T-helper 17 cell (primary cell): ENCODE measurements at places on chromosomes 13 and 19.

GRCh38 chr13:93784191-93784590 lies 557.6 kb downstream of the GPC6 start:
- no peak for DNase-seq

- peak; percentile 45 for DNase-seq
These were observed 3.3 kb upstream of the CEACAM7 start for GRCh38 chr19:41691268-41691970.

- no peak for DNase-seq
These were observed 13.6 kb downstream of the ACP4 start for GRCh38 chr19:50803633-50804419.

DNA sequence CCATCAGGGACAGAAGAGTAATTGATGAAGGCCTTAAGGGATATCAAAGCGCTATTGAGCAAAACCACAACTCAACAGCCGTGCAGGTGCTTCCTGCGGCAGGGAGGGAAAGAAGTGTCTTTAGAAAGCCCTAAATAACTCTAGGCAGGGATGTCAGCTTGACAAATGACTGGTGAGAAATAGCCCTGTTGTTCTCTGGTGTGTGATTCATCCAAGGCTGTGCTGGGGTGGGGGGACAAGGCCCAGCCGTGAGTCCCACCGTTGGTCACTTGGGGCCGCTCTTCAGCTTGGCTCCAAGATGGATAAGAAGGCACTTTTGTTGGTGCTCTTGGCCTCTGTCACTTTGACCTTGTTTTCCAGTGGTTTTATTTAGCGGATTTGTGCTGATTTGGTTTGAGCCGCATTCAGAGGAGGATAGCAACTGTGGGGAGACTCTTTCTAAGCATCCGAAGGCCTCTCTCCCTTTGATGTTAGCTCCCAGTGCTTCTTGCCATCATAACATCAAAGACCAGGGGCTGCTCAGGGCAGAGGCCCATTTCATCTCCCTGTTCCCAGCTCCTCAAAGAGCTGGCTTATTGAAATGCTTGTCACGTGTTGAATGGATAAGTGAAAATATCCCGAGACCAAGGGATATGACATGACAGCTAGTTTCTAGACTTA lies 130.3 kb upstream of the SERP2 start:
- DNase-seq = no peak

DNA sequence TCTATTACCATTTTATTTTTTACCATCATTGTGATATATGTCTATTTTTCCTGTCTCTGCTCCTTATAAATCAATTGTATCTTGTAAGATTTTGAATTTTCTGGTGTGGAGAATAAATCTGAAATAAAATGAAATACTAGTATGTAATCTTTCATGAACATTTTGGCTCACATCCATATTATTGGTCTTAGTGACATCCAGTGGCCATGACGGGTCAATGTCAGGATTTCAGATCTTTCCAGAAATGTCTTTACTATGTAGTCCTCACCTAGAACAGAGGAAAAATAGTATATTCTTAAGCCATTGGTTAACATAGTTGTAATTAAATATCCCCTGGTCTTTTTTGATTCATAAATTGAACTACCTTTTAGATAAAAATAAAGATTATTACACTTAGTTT lies 109.8 kb upstream of the GPC6 start:
- DNase-seq = no peak

DNA sequence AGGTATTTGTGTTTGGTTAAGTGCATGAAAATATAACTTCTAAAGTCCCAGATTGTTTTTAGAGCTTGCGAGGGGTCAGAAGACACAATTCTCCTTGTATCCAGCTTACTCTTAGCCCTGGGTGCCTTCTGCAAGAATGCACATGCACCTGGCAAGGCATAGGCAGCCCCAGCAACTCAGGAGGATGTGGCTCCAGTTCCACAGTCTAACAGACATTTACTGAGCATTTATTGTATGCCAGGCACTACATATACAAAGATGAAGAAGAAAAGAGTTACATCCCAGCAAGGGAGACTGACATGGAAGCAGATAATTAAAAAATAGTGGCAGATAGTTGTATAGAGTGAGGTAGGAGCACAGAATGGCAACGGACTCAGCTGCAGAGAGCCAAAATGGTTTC lies 101.1 kb upstream of the FRY start:
- no peak for DNase-seq

DNA sequence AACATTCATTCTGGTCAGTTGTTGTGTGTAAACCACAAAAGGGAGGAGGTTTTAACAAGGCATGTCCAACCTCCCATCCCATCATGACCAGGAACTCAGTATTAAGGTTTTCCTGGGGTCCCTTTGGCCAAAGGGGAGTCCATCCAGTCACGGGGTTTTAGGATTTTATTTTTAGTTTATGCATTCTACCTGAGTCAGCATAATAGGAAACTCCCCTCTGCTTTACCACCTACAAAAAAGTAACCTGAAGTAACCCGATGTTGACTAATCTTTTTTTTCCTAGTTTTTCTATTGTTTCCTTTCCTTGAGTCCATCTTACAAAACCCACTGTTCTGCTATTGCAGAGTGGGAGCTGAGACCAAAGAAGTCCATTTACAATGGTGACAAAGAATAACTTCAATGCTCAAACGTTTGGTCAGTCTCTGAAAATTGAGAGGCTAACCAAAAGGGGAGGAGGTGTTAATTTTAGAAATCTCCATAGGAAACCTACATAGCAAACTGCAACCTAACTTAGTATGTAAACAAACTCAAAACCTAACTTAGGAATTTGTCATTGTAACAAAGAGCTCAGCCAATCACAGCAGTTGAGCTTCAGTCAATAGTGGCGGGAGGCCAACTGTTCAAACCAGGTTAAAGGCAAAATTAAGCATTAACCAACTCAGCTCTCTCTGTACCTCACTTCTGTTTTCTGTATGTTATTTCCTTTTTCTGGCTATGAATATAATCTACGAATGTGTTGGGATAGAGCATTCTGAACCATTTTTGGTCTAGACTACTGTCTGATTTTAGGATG lies 1954.1 kb downstream of the PCDH9 start:
- DNase-seq = no peak
